ENCODE measurements at places on chromosomes 1 and 21.

- DNase-seq: no peak
These were observed 934 bp upstream of the MSH4 start for GRCh38 chr1:75795703-75796193.

GRCh38 chr1:202038688-202039346 is 28.4 kb downstream of the ELF3 start:
- no peak for DNase-seq

- no peak for DNase-seq
These were observed 44.4 kb downstream of the ZNF697 start for GRCh38 chr1:119603695-119604094.

DNA sequence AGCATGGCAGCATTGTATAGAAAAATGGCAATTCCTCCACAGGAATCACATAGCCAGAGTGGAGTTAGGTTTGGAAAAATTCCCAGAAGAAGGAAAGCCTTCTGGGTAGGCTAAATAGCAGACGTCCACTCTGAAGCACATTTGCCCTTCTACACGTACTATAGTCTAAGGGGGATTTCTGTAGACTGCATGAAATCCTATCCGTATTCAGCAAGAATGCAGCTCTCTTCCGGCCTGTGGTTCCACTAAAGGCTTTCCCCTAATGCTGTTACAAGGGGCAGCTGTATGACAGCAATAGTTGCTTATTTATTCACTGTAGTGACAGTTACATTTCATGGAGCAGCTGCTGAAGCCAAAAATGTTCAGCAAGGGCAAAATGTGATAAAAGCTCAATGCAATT is 263.6 kb downstream of the RWDD3 start:
- no peak for DNase-seq

GRCh38 chr1:225509770-225510169 is 81.9 kb upstream of the LBR start:
- DNase-seq: no peak

GRCh38 chr1:88685259-88685620 is 1.2 kb downstream of the PKN2 start:
- DNase-seq: no peak

DNA sequence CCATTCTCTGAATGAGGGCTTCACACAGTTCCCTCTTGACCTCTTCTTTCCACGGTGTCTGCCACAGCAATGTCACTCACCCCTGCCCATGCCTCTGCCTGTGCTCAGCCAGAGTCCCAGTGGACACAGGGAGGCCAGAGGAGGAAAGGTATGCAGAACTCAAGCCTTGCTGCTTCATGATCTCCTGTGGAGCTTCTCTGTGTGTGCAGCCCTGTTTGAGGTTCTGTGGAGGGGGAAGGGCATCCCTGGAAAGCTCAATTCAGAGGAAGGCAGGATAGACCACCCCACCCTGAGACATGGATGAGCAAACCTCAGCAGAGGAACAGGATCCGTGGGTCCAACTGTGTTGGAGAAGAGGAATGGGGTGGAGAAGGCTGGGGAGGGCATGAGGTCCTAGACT is 2.0 kb downstream of the HCN3 start:
- DNase-seq: no peak

GRCh38 chr1:17507915-17508314 is 31.6 kb upstream of the ARHGEF10L start:
- DNase-seq: no peak

GRCh38 chr21:16179773-16180172 is 450.0 kb downstream of the USP25 start:
- DNase-seq: no peak

GRCh38 chr1:193926956-193927355 is 740.5 kb upstream of the B3GALT2 start:
- no peak for DNase-seq

- DNase-seq: no peak
These were observed 2.5 kb downstream of the MR1 start for GRCh38 chr1:181036107-181036836.

DNA sequence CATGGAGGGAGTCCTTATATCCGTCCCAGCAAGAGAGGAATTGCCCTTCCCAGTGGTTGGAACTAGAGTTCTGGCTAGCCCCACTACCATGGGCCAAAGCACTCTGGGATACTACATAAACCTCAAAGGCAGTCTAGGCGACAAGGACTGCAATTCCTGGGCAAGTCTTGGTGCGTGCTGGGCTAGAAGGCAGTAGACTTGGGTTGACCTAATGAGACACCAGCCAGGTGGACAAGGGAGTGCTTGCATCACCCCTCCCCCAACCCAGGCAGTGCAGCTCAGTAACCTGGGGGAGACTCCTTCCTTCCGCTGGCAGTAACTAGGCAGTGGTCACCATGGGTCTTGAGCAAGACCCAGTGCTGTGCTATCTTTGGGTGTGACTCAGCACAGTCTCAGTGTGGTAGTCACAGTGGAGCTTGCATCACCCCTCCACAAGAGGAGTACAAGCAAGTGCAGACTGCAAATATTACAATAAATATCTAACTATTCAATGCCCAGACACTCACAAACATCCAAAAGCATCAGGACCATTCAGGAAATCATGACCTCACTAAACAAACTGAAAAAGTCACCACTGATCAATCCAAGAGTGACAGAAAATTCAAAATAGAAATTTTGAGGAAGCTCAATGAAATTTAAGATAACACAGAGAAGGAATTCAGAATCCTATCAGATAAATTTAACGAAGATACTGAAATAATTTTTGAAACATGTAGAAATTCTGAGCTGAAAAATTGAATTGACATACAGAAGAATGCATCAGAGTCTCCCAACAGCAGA is 84.7 kb upstream of the LYPLAL1 start:
- DNase-seq: peak; percentile 36

GRCh38 chr21:34983680-34984086 is 65.4 kb downstream of the RUNX1 start:
- no peak for DNase-seq

- DNase-seq: no peak
These were observed 154.8 kb downstream of the TRABD2B start for GRCh38 chr1:47842228-47842919.

DNA sequence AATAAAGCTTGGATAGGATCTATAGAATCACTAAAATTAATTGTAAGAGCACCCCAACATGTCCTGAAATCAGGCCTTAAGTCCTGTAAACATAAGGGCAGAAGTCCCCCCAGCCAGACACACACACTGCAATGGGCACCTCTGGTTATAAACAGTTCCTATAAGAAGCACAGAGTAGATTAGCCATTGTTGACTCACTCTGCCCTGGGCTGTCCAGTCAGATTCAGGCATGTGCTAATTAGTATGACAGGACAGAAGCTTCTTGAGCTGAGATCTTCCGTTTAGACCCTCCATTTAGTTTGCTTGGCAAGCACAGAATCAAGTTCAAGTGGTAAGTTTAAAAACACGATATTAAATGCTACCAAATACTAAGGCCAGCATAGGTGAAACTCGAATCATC is 11.8 kb upstream of the DENND1B start:
- DNase-seq: no peak

DNA sequence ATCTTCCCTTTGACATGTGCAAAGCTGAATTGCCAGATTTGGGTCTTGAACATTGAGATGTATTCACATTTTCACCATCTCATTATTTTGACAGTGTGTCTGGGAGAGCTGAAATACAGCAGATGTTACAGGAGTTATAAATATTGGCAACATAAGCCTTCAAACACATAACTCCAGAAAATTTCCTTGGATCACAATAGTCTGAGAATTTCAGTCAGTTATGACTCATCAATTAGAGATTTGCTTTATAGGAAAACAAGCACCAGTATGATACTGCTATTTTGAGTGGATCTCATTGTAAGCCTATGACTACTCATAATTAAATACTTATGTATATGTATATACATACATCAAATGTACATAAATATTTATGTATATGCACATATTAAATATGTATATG is 1171.8 kb downstream of the AMY1C start:
- DNase-seq: no peak

DNA sequence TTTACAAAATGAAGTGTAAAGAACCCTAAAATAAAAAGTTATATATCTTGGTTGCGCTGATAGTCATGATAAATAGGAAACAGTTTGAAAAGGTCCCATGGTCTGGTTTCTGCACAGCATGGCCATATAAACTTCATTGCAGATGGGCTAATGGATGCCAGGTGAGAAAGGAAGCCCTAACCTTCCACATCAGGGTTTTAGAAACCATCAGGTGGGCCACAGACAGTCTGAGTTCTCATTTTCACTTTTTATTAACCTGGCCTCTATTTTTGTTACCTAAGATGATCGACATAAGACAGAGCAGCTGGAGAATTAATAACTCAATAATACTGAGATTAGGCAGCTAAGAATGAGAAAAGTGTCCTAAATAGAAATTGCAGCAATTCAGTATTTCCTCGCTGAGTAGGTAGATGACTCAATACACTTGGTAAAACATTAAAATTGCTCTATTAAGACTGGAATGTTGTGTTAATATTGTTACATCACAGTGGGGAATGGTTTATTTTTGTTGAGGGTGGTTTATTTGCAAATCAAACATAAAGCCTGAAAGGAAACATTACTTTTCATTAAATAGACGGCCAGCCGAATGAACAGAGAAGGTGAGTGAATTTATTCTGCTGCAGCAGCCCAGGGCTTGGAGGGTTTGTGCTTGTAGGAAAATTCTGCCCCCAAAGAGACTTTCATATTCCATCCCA is 21.1 kb downstream of the C1orf21 start:
- DNase-seq: no peak

DNA sequence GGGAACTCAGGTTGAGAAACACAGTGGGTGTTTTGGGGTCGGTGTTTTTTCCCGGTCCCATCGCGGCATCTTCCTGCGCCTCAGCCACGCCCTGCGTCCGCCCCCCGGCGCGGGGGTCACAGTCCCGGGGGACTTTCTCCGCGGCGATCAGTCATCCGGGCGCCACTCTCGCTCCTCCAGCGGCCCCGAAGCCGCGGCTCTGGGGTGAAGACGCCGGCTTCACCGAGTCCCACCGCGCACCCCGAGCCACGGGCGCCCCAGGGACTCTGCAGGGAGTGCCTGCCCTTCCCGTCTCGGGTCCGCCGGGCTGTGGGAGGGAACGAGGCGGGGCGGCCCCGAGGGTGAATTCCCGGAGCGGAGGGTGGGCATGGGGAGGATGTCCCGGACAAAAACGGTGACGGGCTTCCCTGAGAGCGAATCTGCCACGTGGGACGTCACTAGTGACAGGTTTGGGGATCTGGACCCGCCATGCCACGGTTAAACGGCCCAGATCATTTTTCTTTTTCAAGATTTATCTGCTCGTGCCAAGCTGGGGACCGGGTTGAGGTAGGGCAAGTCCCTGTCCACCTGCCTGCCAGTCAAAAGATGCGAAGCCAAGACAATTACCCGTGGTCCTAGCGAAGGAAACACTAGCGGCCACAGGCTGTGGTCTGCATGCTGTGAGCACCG is 717 bp upstream of the BATF3 start:
- DNase-seq: no peak

DNA sequence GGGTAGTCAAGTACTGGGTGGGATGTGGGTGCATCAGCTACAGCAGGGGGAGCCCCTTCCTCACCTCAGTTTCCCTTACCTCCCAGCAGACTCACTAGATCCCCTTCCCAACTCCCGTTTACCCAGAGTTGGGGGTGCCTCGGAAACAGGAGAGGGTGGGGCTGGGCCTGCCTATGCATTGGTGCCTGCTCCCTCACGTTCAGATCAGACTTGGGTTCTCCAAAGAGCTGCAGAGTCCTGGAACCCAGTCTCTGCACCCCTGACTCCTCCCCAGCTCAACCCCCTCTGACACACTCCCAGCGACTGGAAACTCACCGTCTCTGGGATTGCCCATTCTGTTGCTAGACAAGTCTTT is 6.0 kb downstream of the FOXO6 start:
- DNase-seq: no peak

DNA sequence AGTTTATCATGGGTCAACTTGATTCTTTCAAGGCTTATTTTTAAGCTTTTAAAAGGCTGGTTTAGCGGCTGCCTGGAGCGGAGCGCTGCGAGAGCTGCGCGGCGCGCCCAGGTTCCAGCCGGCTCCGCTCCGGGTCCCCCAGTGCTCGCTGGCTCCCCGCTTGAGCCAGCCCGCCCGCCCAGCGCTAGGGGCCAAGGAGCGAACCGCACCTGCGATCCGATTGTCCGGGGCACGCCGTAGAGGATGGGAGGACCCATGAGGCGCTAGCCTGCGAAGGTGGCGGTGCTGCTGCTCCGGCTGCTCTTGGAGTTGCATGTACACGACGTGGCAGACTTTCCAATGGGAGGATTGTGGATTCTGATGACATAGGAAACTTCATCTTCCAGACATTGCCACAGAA is 9.9 kb upstream of the CFHR4 start:
- no peak for DNase-seq

GRCh38 chr21:45670731-45671130 is 27.2 kb downstream of the PCBP3 start:
- no peak for DNase-seq

DNA sequence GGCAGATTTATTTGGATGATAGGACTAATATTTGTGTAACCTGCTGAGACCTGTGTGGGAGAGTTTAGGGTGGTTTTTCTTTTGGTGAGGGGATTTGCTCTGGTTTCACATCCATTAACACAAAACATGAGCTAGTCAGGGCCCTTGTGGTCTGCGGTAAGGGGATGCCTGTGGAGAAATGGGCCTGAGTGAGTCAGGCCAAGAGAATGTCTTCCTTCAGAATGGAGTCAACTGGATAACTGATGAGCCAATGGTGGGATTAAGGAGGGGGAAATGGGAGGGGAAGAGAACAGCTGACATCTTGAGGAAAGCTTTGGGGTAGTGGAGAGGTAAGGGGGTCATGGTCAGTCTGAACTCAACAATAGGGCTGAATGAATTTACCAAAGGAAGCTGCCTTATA is 13.9 kb downstream of the WNT2B start:
- DNase-seq: peak; percentile 84

DNA sequence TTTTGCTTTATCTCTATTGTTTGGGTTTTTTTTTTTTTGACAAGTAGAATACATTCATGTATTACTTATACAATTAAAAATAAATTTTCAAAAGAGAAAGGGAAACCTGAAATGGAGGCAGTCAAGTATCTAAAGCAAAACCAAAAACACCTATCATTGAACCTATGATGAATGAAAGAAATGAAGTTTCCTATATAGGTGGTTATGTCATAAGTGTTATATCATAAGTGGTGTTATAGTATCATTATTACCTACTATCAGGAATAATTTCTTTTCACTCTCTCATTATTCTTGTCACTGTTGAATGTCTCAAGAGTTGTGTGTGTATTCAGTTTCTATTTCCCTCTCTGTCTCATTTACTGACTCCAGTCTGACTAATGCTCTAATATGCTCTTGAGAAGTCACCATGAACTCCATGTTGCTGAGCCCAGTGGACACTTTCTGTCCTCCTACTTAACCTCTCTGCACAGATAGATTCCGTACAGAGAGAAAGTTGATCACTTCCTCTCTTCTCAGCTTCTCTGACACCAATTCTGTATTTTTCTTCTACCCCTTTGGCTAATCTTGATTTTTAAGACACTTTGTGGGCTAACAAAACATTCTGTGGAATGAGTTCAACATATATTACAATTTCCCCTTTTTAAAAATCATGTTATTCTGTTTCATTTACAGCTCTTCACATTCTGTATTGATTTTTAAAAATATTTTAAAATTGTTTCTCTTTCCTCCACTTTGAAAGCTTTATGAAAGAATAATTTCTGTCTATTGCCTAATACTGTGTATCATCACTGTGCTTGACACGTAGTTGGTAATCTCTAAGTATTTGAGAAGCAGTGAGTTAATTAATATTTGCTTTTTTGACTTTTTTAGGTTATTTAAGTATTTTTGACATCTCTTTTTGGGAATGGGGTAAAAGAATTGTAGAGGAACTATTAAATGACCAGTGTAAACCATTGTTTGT is 50.1 kb downstream of the RASAL2 start:
- DNase-seq: no peak

- DNase-seq: no peak
These were observed 18.8 kb upstream of the RGS16 start for GRCh38 chr1:182622901-182623528.
